Activated naive CD4-positive, alpha-beta T cell treated with anti-CD3 and anti-CD28 coated beads, Interleukin-2, amount 10 ng/mL, durations not matched to agents 5 hours and 36 hours (primary cell): ENCODE measurements at places on chromosomes 1 and 21. TPM values are rescaled to one million over a fixed set of nuclear protein-coding genes. Genes with fewer than 3 reads are reported as not detected.

Gene AK5
- 6.6 TPM for total RNA-seq

Gene SPATA21
- total RNA-seq = not detected

Gene DDI2
- 31.8 TPM for total RNA-seq

Gene SESN2
- total RNA-seq = 12.3 TPM

Gene ALDH9A1
- total RNA-seq = 45.8 TPM
